ENCODE measurements at places on chromosomes 11 and 22. TPM values are rescaled to one million over a fixed set of nuclear protein-coding genes. Genes with fewer than 3 reads are reported as not detected.

- H3K4me1 ChIP-seq, result peaks cover 15% of the 10 kb centered on the region
- peaks cover 24% of the 10 kb centered on the region for H3K36me3 ChIP-seq
- H3K27me3 ChIP-seq, result no peaks in the 10 kb centered on the region
- no peak overlapping the region for H3K4me3 ChIP-seq
These were observed 22.5 kb downstream of the LRP4 start for GRCh38 chr11:46895821-46896220.

DNA sequence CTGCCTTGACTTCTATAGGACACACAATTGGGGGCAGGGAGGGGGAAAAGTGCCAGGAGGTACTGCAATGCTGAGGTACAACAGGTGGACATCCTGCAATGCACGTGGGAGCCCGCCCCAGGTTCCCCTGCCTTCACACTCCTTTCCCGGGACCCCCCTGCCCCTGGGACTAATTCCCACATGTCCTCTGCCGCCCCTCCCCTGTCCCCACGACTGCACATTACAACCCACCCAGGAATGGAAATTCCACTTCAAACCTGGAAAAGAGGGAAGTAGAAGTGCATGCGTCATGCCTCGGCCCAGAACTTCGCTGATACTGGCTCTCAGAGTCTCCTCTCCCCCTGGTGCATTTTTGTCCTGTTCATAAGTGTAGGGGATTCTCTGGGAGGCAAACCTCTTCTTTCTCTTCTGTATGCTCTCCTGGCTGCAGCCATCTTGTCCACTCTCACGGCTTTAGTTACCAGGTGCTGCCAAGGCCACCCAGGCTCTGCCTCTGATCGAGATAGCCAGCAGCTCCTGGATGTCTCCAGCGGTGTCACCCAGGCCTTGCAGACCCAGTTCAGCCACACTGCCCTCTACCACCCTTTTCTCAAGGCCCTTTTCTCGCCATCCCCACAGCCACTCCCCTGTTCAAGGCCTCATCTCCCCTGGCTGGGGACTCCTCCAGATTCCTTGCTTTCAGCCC is 43.7 kb downstream of the GDPD5 start:
- no peaks in the 10 kb centered on the region for H3K36me3 ChIP-seq
- H3K27me3 ChIP-seq, result no peaks in the 10 kb centered on the region
- H3K27ac ChIP-seq, result no peak overlapping the region
- no peak overlapping the region for H3K4me3 ChIP-seq
- H3K4me1 ChIP-seq, result no peaks in the 10 kb centered on the region

GRCh38 chr11:27896096-27896495 is 195.8 kb upstream of the BDNF start:
- H3K36me3 ChIP-seq, result no peaks in the 10 kb centered on the region
- no peaks in the 10 kb centered on the region for H3K4me1 ChIP-seq
- H3K27ac ChIP-seq, result no peak overlapping the region
- H3K27me3 ChIP-seq, result no peaks in the 10 kb centered on the region
- H3K4me3 ChIP-seq, result no peak overlapping the region

DNA sequence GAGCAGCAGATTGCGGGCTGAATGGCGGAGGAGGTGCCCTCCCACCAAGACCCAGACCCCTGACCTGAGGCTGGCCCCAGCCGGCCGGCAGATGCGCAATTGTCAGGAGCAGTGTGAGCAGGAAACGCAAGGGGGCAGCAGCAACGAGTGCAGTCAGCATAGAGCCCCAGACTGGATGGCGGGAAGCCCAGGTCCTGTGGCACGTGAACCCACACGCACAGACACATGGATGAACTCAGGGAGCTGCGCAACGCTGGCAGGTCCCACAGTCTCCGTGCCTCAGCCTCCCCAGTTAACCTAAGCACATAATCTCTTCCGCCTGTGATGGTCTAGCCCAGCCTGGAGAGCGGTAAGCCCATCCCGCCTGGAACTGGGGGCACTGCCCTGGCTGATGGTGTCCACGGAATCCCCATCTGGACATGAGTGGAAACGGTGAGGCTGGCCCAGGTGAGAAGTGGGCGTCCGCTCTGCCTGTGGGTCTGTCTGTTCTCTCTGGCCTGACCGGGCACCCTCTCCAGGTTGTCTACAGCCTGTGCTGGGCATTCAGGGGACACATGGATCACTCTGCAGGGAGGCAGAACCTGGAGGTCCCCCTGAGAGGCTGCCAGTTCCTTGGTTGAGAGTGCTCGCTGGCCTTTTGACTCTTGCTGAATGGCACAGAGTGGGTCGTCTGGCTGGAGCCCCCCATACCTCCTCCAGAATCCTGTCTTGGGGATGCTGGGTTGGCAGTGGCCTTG is 626 bp upstream of the TBX10 start:
- H3K27me3 ChIP-seq, result peaks cover 3% of the 10 kb centered on the region
- no peak for DNase-seq
- H3K27ac ChIP-seq, result no peak overlapping the region
- H3K4me3 ChIP-seq, result no peak overlapping the region
- H3K36me3 ChIP-seq, result no peaks in the 10 kb centered on the region

- H3K36me3 ChIP-seq, result peaks cover 78% of the 10 kb centered on the region
- no peak overlapping the region for H3K27ac ChIP-seq
- H3K4me1 ChIP-seq, result no peaks in the 10 kb centered on the region
- DNase-seq, result no peak
- H3K27me3 ChIP-seq, result no peaks in the 10 kb centered on the region
These were observed 18.4 kb upstream of the CHRM4 start for GRCh38 chr11:46410021-46410420.

The ABCG4 gene
- total RNA-seq, result 1.1 TPM

The LDHA gene
- 476 TPM for total RNA-seq

- DNase-seq, result peak; percentile 8
- no peak overlapping the region for H3K4me3 ChIP-seq
- no peaks in the 10 kb centered on the region for H3K27me3 ChIP-seq
- peaks cover 28% of the 10 kb centered on the region for H3K36me3 ChIP-seq
- H3K4me1 ChIP-seq, result peaks cover 41% of the 10 kb centered on the region
These were observed 43.0 kb downstream of the OSBPL5 start for GRCh38 chr11:3121931-3122774.
